Stimulated activated CD8-positive, alpha-beta memory T cell treated with anti-CD3 and anti-CD28 coated beads, Interleukin-4, amount 100 ng/mL, for 24 hours (primary cell): ENCODE measurements at places on chromosomes 16 and 17.

DNA sequence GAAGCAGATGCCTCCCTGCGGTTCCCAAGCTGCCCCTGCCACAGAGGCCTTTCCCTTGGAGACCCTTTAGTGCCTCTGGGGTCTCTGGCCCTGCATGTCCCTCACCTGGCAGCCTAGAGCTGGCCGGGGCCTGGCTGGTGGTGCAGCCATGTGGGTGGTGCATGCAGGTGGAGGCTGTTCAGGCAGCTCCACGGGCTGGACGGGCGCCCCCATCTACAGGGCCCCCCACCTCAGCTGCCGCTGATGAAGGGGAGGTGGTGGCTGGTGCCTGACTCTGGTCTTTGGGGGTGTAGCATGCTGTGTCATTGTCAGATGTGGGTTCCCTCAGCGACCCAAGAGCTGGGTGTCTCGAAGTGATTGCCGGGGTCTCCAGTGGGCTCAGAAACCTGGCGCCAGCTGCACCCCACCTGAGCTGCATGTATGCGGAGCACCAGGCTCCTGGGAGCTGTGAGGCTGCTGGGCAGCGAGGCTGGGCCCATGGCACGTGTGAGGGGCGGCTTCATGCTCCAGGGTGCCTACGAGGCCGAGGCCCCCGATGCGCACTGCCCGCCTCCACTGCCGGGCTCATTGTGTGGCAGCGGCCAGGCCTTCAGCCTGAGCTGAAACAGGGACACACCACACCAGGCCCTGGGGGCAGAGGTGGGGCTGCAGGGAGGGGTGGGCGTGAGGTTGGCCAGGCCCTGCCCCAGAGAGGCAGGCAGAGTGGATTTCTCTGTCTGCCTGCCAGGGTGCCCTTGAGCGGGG is 57.0 kb downstream of the BAIAP2 start:
- no peak for DNase-seq

- DNase-seq = no peak
Measured at GRCh38 chr17:80319999-80320344, 59.3 kb downstream of the RNF213 start.

GRCh38 chr17:78113804-78114785 is 14.5 kb downstream of the TMC6 start:
- no peak for DNase-seq

DNA sequence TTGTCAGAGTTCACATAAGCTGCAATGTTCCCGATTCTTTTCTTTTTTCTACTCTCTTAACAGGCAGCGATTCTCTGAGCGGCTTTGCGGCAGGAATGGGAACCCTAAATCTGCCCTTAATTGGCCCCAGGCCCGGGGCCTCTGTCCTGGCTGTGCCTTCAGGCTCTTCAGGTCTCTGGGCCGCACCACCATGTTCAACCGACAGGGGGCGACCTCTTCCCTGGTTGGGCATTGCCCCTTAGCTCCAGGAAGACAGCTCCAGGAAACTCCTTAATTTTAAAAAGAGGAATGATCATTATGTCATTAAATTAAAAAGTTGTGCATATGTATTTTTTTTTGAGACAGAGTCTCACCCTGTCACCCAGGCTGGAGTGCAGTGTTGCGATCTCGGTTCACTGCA is 20.3 kb downstream of the CACNG5 start:
- DNase-seq = peak; percentile 8

DNA sequence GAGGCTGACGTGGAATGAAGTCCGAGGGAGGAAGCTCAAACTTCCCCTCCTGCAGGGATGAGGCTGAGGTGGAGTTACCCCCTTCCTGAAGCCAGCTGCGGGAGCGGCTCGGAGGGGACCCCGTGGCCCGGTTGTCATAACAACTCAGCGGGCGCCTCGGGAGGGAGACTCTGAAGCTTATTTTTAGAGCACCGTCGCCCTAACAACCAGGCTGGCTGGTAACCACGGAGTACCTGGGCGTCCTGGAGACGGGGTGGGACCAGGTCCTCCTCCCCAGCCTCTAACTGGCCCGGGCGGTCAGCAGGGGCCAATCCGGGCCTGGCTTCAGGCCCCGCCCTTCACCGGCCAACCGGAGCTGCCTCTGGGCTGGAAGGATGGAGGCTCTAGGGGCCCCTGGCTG is 27.7 kb downstream of the NECAB2 start:
- DNase-seq = no peak

DNA sequence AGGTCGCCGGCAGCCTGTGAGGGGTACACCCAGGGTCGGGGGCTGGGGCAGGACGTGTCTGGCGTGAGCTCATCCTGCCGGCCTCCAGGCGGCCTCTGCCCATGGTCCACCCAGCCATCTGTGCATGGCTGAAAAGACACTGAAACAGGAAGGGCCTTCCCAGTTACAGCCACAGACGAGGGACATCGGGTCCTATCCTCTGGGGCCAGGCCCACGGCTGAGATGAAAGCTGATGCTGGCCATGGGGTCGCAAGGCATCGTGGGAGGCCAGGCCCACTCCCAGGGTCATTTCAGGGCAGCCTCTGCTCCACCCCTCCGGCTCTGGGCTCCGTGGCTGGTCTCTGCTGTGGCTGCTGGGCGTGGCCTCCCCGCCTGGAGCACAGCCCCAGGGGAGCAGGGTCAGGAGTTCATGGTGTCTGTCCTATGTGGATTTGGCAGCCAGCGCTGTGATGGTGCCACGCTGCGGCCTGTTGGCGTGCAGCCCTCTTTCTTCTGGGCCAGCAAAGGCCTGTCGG is 16.6 kb upstream of the ATP6V0C start:
- DNase-seq = no peak

DNA sequence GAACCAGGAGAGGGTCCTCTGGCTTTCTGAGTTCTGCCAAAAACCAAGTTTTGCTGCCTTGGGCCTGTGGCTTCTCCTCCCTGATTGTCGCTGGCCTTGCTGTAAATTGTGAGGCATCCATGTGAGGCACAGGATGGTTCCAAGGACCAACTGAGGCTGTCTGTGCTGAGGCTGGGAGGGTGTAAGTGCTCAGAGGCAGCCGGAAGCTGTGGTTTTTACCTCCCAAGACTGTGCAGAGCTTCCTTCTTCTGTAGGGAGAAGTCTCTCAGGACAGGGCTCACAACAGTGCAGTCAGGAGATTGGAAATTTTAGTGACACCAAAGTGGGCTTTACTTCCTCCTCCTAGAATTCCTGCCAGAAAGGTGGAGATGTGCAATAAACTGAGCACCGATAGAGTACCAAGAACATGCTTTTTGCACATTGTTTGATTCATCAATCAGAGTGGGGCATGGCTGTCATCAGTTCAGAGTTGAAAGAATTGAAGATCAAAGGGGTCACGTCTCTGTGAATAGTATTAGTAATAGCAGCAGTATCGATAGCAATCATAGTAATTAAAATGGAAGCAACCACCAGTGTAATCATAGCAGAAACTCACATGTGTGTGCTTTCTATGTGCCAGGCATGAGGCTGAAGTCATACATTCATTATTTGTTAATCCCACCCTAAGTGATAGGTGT is 467.1 kb downstream of the WWOX start:
- DNase-seq = no peak

GRCh38 chr17:39548494-39549225 is 59.1 kb downstream of the NEUROD2 start:
- no peak for DNase-seq

DNA sequence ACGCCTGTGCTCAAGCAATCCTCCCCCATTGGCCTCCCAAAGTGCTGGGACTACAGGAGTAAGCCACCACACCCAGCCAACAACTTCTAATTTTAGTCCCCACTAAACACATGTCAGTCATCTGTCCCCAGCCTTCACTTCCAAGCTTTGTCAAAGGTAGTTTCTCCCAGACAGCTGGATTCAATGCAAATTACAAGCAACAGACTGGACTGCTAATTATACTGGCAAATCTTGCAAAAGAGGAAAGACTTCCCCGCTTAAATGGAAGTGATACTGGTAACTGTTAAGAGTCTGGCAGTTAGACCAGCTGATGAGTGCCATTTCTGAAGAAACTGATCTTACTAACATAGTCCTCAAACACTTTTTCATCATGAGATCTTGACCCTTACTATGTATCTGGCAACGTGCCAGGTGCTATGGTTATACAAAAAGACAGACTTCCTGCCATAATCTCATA is 8.2 kb upstream of the GGA2 start:
- DNase-seq = no peak

GRCh38 chr17:2157675-2158395 is 102.9 kb downstream of the HIC1 start:
- DNase-seq = no peak

- DNase-seq = no peak
Measured at GRCh38 chr16:86227801-86228200, 282.5 kb upstream of the FOXF1 start.

- DNase-seq = no peak
Measured at GRCh38 chr17:48990882-48991357, 6.3 kb upstream of the IGF2BP1 start.

DNA sequence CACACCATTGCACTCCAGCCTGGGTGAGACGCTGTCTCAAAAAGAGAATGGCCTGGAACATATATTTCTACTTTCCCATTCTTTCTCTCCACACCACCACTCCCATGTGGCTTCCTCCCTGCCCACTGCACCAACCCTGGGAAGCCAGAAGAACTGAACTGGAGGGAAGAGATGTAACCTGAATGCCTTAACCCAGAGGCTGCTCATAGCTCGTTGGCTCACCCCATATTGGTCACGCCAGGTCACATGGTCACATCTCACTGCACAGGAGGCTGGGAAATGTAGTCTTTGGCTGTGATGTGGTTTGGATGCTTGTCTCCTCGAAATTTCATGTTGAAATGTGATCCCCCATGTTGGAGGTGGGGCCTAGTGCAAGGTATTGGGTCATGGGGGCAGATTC is 5.9 kb upstream of the DNAH17 start:
- no peak for DNase-seq

GRCh38 chr16:79647586-79647985 is 47.0 kb upstream of the MAF start:
- no peak for DNase-seq

- DNase-seq = no peak
Measured at GRCh38 chr16:2365397-2366294, 25.1 kb upstream of the ABCA3 start.

DNA sequence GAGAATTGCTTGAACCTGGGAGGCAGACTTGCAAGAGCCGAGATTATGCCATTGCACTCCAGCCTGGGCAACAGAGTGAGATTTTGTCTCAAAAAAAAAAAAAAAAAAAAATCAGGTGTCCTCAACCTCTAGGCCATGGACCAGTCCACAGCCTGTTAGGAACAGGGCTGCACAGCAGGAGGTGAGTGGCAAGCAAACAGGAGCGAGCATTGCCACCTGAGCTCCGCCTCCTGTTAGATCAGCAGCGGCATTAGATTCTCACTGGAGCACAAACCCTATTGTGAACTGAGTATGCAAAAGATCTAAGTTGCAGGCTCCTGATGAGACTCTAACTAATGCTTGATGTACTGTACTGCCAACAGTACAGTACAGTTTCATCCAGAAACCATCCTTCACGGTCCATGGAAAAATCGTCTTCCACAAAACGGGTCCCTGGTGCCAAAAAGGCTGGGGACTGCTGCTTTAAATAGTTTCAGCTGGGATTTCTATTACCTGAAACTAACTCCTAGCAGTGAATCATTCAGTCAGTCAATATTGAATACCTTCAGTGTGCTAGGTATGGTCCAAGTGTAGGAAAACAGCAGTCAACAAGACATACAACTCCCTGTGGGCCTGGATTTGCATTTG is 56.3 kb upstream of the DHX40 start:
- DNase-seq = no peak

DNA sequence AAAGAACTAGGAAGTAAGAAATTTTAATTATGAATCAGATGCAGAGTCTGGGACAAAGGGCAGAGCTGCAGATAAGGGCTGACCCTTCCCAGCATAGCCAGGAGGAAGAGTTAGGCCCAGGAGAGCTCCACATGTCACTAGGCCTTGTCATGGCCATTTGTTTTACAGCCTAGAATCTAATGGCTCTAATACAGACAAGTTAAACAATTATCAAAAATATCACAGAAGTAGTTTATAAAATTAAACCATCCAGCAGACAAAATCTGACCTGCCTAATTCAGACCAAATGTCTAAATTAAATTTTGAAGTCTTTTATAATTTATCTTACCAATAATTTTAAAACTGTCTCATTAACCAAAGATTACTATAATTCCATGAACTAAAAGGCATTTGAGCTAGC is 1369.5 kb downstream of the CDH11 start:
- DNase-seq = no peak

DNA sequence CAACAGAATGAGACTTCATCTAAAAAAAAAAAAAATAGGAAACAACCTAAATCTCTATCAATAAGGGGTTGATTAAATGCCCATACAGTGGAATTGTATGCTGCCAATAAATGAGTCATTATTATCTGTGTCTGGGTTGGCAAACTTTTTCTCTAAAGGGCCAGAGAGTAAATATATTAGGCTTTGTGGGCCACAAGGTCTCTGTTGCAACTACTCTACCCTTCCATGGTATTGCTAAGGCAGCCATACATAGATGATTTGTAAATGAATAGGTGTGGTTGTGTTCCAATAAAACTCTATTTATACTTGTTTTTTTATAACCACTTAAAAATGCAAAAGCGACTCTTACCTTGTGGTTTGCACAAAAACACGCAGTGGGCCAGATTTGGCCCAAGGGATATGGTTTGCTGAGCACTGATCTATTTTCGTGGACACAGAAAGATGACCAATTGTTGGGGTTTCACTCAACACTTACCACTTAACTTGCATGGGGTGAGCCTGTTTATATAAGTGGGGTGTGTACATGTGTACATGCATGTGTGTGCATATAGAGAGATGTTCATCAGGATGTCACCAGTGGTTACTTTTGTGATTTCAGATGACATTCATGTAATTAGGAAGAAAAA is 12.4 kb upstream of the IL4R start:
- no peak for DNase-seq

GRCh38 chr16:13130586-13130985 is 229.2 kb downstream of the SHISA9 start:
- DNase-seq = no peak

GRCh38 chr16:55569025-55569424 is 2.5 kb downstream of the CAPNS2 start:
- no peak for DNase-seq

DNA sequence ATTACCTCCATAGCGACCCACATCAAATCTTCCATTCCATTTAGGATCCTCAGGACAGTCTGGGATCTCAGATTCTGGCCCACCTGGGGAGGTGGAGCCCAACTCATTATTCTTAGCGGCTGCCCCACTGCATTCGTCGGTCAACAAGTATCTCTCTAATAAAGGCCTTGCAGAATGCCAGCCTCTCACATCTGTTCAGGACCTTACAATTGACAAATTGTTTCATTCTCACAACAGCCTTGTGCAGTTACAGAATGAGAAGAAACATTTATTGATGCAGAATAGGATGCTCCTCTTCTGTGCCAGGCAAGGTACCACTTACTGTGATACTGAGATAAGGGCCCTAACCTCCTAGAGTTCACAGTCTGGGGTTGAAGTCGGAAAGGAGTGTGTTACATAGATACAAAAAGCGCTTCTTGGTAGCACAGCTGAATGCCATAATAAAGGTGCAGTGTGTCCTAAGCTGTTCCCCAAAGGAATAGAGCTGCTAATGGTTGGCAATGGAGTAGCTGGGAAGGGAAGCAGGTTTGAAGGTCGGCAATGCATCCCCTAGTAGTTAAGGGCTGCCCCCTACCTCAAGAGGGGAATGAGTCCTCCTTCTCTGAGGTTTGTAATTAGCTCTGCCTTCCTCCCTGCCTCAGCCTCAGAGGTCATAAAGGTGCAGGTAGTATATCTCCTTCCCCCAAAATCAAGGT is 2.3 kb upstream of the MPP2 start:
- no peak for DNase-seq
